ENCODE measurements at places on chromosomes 3 and 15.

GRCh38 chr3:56980798-56981390 lies 79.6 kb upstream of the SPATA12 start:
- DNase-seq, result peak; percentile 100

DNA sequence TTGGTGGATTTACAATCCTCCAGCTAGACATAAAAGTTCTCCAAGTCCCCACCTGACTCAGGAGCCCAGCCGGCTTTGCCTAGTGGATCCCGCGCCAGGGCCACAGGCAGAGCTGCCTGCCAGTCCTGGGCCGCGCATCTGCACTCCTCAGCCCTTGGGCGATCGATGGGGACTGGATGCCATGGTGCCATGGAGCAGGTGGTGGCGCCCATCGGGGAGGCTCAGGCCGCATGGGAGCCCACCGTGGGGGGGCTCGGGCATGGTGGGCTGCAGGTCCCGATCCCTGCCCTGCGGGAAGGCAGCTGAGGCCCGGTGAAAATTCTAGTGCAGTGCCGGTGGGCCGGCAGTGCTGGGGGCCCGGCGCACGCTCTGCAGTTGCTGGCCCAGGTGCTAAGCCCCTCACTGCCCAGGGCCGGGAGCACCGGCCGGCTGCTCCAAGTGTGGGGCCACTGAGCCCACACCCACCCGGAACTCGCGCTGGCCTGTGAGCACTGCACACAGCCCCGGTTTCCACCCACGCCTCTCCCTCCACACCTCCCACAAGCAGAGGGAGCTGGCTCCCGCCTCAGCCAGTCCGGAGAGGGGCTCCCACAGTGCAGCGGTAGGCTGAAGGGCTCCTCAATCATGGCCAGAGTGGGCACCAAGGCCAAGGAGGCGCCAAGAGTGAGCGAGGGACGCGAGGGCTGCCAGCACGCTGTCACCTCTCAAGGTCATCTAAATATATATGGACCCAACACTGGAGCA lies 38.8 kb upstream of the IGSF11 start:
- DNase-seq, result no peak

- no peak for DNase-seq
Measured at GRCh38 chr3:58563386-58564035, 13.7 kb downstream of the FAM107A start.

GRCh38 chr3:30354972-30355371 lies 251.4 kb upstream of the TGFBR2 start:
- no peak for DNase-seq

GRCh38 chr3:50165910-50166538 lies 10.9 kb downstream of the SEMA3F start:
- DNase-seq, result peak; percentile 5

DNA sequence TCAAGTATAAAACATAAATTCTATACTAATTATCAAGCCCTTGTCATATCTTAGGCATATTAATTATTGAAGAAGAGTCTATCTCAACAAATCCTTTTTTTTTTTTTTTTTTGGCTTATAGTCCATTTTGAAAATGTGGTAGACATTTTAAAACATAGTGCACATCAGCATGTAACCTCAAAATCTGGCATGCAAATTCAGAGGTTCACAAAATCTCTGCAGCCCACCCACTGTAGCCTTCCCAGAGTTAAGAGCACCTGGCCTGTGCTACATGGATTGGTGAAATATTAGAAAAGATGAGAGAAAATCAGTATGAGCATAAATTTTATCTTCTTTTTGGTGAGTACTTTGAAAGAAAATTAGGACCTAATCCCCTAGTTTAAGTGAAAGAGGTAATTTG lies 84.8 kb downstream of the MBNL1 start:
- no peak for DNase-seq

- DNase-seq, result peak; percentile 26
Measured at GRCh38 chr3:42014458-42014920, 52.6 kb upstream of the ULK4 start.

- DNase-seq, result no peak
Measured at GRCh38 chr3:23275814-23276213, 72.7 kb downstream of the UBE2E2 start.

DNA sequence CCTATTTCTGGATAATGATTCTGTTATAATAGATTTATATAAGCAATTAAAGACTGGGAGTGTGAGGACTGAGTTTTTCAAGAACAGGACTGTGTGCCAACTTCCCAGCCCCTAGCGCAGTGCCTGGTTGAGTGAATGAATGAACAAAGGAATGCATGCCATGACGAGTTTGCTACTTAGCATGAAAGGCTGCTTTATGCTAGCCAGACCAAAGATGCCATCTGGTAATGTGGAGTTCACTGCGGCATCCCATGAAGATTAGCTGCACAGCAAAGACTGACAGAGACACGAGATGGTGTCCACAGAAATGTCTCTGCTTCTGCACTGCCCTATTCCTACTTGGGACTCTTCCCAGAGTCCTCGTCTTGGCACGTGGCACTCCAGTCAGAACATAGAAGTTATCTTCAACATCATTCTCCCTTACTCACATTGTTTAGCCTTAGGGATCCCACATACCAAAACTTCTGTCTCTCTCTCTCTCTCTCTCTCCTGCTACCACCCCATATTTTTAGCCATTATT lies 283.9 kb upstream of the CTNNB1 start:
- no peak for DNase-seq

- DNase-seq, result no peak
Measured at GRCh38 chr15:99983886-99984286, 250.6 kb upstream of the LYSMD4 start.

GRCh38 chr15:49075881-49076280 lies 29.6 kb upstream of the SECISBP2L start:
- DNase-seq, result no peak

- DNase-seq, result no peak
Measured at GRCh38 chr3:127483902-127484591, 106.5 kb downstream of the TPRA1 start.

- DNase-seq, result no peak
Measured at GRCh38 chr3:71752831-71753700, 589 bp upstream of the GPR27 start.

- no peak for DNase-seq
Measured at GRCh38 chr3:136249091-136249490, 1.0 kb upstream of the PCCB start.

DNA sequence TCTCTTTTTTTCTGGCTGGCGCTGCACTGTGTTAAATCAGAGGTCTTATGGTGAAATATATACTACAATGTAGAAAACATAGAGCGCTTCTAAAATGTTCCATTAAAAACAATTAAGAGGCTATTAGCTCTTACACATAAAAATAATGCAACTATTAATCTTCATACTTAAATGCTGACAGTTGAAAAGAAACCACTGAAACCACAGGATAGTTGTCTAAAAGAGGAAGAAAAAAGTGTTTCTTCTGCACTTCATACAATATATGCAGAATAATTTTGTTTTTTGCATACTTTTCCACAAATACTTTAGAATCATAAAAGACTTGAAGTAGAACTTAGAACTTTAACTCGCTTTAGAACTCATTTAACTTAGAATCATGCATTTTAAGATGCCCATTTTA lies 170.5 kb downstream of the PYDC2 start:
- no peak for DNase-seq

DNA sequence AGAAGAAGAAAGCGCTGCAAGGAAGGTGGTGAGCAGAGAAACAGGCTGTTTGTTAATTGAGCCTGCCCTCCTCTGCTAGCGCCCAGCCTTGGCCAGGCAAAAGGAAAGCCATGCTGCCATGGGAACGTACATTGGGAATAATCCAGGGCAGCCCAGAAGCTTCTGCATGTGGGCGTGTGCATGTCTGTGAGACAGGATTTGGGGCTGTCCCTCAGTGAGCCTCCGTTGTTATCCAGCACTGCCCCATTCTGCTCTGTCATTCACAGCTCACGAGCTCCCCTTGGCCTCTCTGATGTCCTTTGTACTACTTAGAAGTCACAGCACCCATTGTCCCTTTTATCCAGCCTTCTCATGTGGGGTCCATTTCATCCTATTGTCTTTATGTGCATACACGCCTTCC lies 239.1 kb upstream of the ROPN1 start:
- DNase-seq, result no peak

DNA sequence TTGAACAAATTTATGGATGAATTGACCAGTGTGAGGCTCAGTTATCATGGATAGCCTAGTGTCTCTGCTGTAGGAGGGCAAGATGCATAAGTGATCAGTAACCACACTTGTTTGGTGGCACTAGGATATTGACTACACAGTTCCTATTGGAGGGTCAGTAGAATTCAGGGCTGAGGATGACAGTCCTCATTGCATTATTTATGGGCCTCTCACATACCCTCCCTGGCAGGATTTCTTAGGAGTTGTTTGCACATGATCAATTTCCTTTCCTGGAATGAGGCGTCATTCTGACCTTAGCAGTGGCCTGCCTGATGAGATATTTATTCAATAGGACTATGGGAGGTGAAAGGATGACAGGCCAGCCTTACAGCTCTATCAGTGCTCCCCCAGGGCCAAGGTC lies 125.1 kb upstream of the AGBL1 start:
- no peak for DNase-seq

DNA sequence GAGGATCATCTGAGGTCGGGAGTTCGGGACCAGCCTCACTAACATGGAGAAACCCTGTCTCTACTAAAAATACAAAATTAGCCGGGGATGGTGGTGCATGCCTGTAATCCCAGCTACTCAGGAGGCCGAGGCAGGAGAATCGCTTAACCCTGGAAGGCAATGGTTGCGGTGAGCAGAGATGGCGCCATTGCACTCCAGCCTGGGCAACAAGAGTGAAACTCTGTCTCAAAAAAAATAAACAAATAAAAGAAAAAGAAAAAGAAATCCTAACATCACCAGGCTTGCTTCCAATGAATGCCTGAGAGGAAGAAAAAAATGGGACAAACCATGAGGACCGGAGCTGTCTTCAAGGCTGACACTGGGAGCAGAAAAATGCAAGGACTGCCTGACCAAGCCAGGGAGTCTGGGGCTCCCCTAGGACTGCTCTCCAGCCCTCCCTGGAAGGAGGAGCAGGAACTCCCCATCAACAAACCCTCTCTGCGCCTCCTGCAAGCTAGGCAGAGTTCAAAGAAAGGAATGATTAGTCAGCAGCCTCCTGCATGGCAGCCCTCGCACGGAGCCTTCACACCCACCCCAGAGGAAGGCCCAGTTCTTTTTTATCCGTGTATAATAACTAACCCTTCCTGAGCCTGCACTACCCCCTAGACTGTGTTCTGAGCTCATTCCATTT lies 55.4 kb downstream of the NUP210 start:
- DNase-seq, result no peak

GRCh38 chr15:82568986-82569385 lies 28.7 kb upstream of the RPS17 start:
- DNase-seq, result no peak

DNA sequence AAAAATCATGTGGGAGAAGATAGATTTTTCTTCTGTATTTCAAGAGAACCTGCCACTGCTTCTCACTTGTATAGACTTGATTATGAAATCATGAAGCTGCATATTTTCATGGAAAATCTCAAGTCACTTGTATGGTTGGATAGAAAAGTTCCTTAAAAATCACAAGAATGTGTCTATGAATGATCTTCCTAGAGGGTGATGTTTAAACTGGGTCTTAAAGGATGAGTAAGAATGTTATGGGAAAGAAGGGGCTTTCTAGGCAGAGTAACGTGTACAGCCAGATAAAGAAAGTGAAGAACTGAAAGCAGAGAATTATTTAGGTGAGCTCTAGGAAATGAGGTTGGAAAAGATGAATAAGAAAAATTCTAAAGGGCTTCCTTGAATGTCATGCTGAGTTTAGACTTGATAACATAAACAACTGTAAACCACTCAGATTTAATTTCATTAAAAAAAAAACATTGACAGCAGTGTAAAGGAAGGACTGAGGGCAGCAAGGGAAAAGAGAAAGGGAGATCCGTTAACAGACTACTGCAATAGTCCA lies 5.0 kb downstream of the CD47 start:
- DNase-seq, result no peak

- peak; percentile 72 for DNase-seq
Measured at GRCh38 chr3:126607214-126607908, 47.6 kb downstream of the TXNRD3 start.

DNA sequence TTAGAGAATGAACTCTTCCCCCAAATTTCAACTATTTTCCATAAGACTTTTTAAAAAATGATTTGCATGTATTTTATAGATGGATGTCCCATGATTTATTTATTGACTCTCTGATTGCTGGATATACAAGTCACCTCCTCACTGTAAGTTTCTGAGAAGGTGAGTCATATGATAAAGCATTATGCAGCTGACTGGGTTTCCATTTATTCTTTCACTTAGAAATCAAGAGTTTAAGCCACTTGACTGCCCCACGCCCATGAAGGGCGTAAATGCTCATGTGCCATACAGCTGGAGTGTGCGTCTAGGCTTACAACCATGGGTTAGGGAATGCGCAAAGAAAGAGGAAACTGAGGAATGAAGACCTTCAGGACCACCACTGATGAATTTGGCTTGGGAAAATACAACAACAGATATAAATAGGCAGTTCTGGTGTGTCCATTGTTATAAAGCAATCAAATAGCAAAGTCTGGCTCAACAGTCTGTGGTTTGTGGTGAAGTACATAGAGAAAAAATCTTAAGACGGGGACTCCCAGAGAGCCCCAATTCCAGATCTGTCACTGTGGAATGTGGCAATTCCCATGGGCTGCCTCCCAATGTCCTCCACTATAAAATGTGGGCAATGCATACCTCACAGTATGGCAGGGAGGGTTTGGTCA lies 20.3 kb downstream of the SLCO2A1 start:
- DNase-seq, result peak; percentile 31

GRCh38 chr3:156300929-156301840 lies 180.8 kb downstream of the KCNAB1 start:
- no peak for DNase-seq

DNA sequence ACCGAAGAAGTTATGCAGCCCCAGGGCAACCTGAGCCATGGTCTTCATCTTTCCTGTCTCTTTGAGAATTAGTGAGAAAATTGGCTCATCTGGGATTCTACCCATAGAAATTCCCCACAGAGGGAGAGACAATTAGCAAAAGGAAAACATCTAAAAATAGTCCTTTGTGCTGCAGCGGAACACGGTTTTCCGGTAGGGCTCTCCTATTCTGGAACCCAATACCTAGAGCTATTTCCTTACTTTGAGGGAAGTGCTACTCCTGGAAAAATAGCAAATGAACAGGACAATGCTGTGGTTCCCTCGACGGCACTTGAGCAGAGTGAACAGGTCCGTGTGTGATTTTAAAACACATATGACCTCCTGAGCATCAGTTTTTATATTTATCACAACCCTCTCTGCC lies 210.5 kb downstream of the FGF12 start:
- DNase-seq, result no peak

DNA sequence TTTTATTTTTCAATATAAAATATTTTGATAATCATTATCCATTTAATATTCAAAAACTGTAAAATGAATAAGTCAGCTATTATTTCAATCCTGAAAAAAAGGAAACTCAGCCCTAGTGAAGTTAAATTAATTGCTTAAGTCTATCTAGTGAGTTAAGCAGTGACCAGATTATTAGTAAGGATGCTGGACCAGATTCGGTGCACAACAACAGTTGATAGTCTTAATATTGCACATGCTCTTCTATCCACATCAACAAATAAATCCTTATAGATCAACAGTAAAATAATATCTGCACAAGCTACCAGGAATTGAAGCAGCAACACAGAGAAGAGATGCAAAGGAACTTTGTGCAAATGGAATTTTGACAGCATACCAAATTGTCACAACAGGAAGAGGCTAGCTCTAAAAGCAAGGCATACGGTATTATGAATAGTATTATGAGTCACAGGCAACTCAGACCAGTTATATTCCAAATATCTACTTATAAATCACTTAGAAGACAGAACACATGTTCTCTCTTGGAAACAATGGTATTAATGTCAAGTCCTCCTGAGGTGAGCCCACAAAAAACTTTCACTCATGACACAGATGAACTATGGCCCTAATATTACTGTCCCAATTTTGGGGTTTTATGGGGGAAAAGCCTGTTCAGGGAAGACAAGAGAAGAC lies 24.9 kb downstream of the VPS13C start:
- peak; percentile 76 for DNase-seq

Measured in fibroblast of mammary gland (primary cell).